ENCODE measurements at places on chromosomes 5 and 9. TPM values are rescaled to one million over a fixed set of nuclear protein-coding genes. Genes with fewer than 3 reads are reported as not detected.

DNA sequence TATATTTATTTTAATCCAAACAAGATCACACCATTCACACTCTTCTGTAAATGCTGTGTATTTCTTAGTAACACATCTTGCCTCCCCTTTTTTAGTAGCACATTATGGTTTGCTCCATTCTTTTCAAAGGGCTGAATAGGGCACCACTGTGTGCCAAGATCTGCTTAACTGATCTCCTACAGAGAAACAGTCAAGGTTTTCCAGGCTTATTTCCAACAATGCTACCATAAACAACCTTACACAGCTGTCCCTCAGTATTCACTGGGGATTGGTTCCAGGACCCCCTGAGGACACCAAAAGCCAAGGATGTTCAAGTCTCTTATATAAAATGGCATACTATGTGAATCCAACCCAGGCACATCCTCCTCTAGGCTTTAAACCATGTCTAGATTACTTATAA is 16.5 kb downstream of the GOLM1 start:
- peaks cover 2% of the 10 kb centered on the region for H3K36me3 ChIP-seq
- peaks cover 8% of the 10 kb centered on the region for H3K4me1 ChIP-seq
- H3K27ac ChIP-seq, result no peak overlapping the region
- no peak overlapping the region for H3K4me3 ChIP-seq
- no peaks in the 10 kb centered on the region for H3K27me3 ChIP-seq
- no peak for DNase-seq

- no peak overlapping the region for H3K27ac ChIP-seq
- no peaks in the 10 kb centered on the region for H3K36me3 ChIP-seq
- H3K4me1 ChIP-seq, result peaks cover 61% of the 10 kb centered on the region
- DNase-seq, result no peak
- H3K4me3 ChIP-seq, result no peak overlapping the region
These were observed 10.8 kb downstream of the FNIP1 start for GRCh38 chr5:131786036-131786435.

DNA sequence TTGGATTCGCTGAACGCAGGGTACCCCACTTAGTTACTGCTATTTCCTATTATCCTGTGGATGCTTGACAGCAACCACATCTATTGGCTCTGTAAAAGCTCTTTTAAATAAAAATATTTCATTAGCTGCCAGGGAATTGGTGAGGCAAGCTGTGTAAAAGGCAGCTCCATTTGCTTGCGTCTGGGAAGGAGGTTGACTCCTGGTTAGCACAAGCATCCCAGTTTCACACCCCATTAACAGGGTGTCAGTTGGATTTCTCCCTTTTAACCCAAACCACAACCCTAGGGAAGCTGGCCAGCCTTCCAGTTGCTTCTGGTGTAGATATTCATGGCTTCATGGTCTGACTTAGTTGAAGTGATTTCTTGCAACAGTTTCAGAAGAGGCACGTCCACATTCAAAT is 151.0 kb downstream of the GPBP1 start:
- H3K36me3 ChIP-seq, result no peaks in the 10 kb centered on the region
- H3K4me1 ChIP-seq, result peaks cover 6% of the 10 kb centered on the region
- DNase-seq, result no peak
- no peak overlapping the region for H3K4me3 ChIP-seq
- no peak overlapping the region for H3K27ac ChIP-seq

Gene SLC34A3
- not detected for polyA plus RNA-seq

GRCh38 chr9:96875461-96876142 is 21.3 kb upstream of the ZNF782 start:
- DNase-seq, result peak; percentile 94
- H3K4me3 ChIP-seq, result peak overlapping the region; percentile 55
- H3K27ac ChIP-seq, result peak overlapping the region; percentile 67

Gene DOLPP1
- 8.3 TPM for polyA plus RNA-seq

- no peak overlapping the region for H3K4me3 ChIP-seq
- H3K27me3 ChIP-seq, result no peaks in the 10 kb centered on the region
- no peak for DNase-seq
- no peak overlapping the region for H3K27ac ChIP-seq
These were observed 9.5 kb downstream of the HABP4 start for GRCh38 chr9:96459268-96460007.

DNA sequence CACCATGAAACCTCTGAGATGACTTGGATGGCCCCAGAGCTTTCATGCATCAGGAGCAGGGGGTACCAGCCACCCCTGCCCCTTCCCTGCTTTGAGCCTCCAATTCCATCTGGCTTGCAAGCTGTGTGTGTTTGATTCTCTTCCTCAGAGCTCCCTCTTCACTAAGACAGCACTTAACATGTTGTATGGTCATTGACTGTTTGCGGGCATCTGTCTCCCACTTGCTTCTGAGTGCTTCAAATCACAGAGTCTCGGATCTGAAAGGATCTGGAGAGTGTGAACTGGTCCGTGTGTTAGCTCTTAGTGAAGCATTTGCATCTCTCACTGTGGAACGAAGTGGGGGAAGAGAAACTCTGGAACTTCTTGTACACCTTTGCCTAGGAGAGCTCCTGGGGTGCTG is 7.1 kb upstream of the CPLX2 start:
- no peaks in the 10 kb centered on the region for H3K27me3 ChIP-seq
- H3K4me3 ChIP-seq, result no peak overlapping the region
- no peak overlapping the region for H3K27ac ChIP-seq
- H3K36me3 ChIP-seq, result no peaks in the 10 kb centered on the region
- no peak for DNase-seq

- no peaks in the 10 kb centered on the region for H3K4me1 ChIP-seq
These were observed 22.9 kb upstream of the ROPN1L start for GRCh38 chr5:10418654-10419345.

GRCh38 chr9:92635760-92636159 is 34.2 kb downstream of the IPPK start:
- H3K27me3 ChIP-seq, result no peaks in the 10 kb centered on the region
- no peak for DNase-seq
- peaks cover 95% of the 10 kb centered on the region for H3K36me3 ChIP-seq
- no peaks in the 10 kb centered on the region for H3K4me1 ChIP-seq

Gene CCDC180
- polyA plus RNA-seq, result 2.1 TPM

GRCh38 chr9:463455-464171 is 248.9 kb downstream of the DOCK8 start:
- H3K27me3 ChIP-seq, result no peaks in the 10 kb centered on the region
- H3K4me3 ChIP-seq, result no peak overlapping the region
- no peak for DNase-seq
- peaks cover 12% of the 10 kb centered on the region for H3K36me3 ChIP-seq

Gene SIGMAR1
- 46.8 TPM for polyA plus RNA-seq

Gene RFESD
- 3.2 TPM for polyA plus RNA-seq

- no peaks in the 10 kb centered on the region for H3K36me3 ChIP-seq
- no peak for DNase-seq
- peaks cover 20% of the 10 kb centered on the region for H3K4me1 ChIP-seq
- no peaks in the 10 kb centered on the region for H3K27me3 ChIP-seq
These were observed 32.6 kb upstream of the SPTLC1 start for GRCh38 chr9:92147852-92148180.

Gene MPDZ
- 6.4 TPM for polyA plus RNA-seq

DNA sequence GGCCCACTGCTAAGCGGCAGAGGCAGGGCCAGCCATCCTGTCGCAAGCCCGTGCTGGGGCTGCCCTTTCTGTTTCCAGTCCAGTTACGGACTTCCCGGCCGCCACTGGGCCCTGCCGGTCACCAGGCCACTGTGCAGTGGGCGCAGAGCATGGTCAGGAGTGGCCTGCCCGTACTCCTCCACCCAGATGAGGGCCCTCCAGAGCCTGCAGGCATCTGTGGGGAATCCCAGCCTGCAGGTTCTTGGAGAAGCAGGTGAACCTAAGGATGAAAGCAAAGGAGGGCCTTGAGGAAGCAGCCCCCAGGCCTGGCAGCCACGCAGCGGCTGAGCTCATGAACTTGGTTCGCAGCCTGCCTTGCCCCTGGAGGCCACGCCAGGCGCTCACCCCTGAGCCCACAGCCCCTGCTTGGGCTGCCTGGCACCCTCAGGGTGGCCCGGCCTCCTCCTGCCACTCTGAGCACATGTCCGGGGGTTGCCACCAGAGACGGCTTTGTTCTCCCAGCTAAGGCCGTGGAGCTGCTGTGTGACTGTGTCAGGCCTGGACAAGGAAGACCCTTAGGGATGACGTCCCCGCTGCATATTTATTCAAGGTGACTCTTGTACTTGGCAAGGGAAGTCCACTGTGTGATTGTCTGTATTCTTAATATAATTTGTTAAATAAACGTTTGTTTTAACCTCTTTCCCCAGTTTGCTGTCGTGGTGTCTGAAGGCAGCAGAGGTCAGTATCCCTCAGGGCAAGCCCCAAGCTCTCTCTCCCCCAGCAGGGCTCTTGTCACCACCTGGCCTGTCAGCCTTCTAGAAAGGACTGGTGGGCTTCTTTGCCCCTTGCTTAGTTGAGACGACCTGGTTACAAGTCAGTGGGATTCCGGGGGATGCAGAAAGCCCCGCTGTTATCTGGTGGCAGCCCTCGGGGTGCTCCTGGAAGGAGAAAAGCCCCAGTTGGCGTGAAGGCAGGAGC is 107.1 kb upstream of the LMX1B start:
- no peak overlapping the region for H3K27ac ChIP-seq
- H3K36me3 ChIP-seq, result peaks cover 36% of the 10 kb centered on the region
- DNase-seq, result no peak
- H3K4me3 ChIP-seq, result no peak overlapping the region

Gene PDE8B
- polyA plus RNA-seq, result 1.4 TPM

- H3K27me3 ChIP-seq, result peaks cover 3% of the 10 kb centered on the region
- H3K4me3 ChIP-seq, result no peak overlapping the region
- DNase-seq, result no peak
- no peak overlapping the region for H3K27ac ChIP-seq
- no peaks in the 10 kb centered on the region for H3K36me3 ChIP-seq
- H3K4me1 ChIP-seq, result peaks cover 16% of the 10 kb centered on the region
These were observed 29.5 kb downstream of the LAMC3 start for GRCh38 chr9:131038256-131039128.

GRCh38 chr9:112285056-112285455 is 48.4 kb downstream of the PTBP3 start:
- H3K27me3 ChIP-seq, result no peaks in the 10 kb centered on the region
- peaks cover 11% of the 10 kb centered on the region for H3K36me3 ChIP-seq
- H3K27ac ChIP-seq, result no peak overlapping the region
- peaks cover 10% of the 10 kb centered on the region for H3K4me1 ChIP-seq
- no peak overlapping the region for H3K4me3 ChIP-seq

Gene ZNF354B
- 2.7 TPM for polyA plus RNA-seq

- no peak overlapping the region for H3K4me3 ChIP-seq
- peaks cover 78% of the 10 kb centered on the region for H3K36me3 ChIP-seq
- H3K4me1 ChIP-seq, result peaks cover 17% of the 10 kb centered on the region
- H3K27ac ChIP-seq, result no peak overlapping the region
- no peaks in the 10 kb centered on the region for H3K27me3 ChIP-seq
These were observed 42.0 kb downstream of the CSF1R start for GRCh38 chr5:150044329-150044681.

- H3K27me3 ChIP-seq, result no peaks in the 10 kb centered on the region
- no peaks in the 10 kb centered on the region for H3K4me1 ChIP-seq
- H3K4me3 ChIP-seq, result no peak overlapping the region
- no peak overlapping the region for H3K27ac ChIP-seq
- H3K36me3 ChIP-seq, result no peaks in the 10 kb centered on the region
These were observed 27.7 kb upstream of the QSOX2 start for GRCh38 chr9:136273244-136273865.

DNA sequence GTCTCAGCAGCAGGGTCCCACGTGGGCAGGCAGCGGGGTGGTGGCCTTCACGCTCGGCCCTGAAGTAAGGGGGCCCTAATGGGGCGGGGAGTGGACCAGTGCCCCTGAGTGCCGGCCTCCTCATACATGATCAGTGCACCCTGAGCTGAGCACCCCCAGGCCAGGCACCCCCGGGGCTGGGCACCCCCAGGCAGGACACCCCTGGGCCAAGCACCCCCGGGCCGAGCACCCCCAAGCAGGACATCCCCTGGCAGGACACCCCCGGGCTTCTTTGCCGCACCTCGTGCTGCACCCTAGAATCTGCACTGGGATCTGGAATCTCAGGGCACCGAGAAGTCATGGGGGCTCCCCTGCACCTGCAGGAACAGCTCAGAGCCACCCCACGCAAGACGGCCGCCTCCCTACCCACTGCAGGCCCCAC is 51.4 kb downstream of the EXD3 start:
- H3K4me1 ChIP-seq, result peaks cover 9% of the 10 kb centered on the region
- H3K36me3 ChIP-seq, result peaks cover 34% of the 10 kb centered on the region
- no peaks in the 10 kb centered on the region for H3K27me3 ChIP-seq
- no peak overlapping the region for H3K4me3 ChIP-seq
- DNase-seq, result no peak

Gene LCP2
- polyA plus RNA-seq, result 15.4 TPM

DNA sequence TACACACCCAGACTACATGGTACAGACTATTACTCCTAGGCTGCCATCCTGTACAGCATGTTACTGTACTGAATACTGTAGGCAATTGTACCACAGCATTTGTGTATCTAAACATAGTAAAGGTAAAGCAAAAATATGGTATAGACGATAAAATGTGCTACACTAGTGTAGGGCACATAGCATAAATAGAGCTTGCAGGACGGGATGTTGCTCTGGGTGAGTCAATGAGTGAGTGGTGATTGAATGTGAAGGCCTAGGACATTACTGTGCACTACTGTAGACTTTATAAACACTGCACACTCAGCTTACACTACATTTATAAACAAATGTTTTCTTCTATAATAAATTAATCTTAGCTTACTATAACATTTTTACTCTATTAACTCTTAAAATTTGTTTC is 25.6 kb downstream of the ANKRD55 start:
- no peaks in the 10 kb centered on the region for H3K36me3 ChIP-seq
- peaks cover 6% of the 10 kb centered on the region for H3K4me1 ChIP-seq
- no peak overlapping the region for H3K27ac ChIP-seq
- no peak for DNase-seq

GRCh38 chr9:134236001-134236421 is 71.6 kb upstream of the RNU6ATAC start:
- peaks cover 6% of the 10 kb centered on the region for H3K27me3 ChIP-seq
- H3K36me3 ChIP-seq, result no peaks in the 10 kb centered on the region
- peaks cover 19% of the 10 kb centered on the region for H3K4me1 ChIP-seq
- peak; percentile 53 for DNase-seq
- no peak overlapping the region for H3K4me3 ChIP-seq

DNA sequence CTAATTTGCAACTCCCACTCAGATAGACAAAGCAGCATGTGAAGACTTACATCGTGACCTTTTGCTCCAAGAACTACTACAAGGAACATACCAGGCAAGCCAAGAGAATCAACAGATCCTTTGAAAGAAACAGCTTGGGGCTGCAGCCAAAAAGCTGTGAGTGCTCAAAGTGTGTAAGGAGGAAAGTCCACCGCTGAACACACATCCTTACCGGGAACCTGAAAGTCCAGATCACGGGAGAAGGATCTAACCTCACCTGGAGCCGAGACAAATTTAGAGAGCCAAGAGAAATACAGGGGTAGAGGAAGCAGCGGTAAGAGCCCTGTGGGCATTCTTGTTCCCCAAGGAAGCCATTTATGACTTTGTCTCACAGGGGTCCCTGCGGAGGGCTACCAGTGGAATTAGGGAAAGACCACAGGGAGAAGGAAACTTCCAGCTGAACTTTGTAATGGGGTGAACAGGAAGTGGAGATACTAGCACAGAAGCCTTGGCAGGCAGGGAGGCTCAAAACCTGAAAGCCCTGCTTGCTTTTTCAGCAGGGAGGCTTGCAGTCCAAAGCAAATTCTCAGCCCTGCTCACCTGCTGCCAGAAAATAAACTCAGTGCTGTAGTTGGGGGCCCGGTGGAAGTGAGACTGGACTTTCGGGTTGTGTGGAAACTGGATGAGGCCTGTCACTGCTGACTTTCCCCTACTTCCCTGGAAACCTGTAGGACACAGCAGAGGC is 350.2 kb downstream of the DTWD2 start:
- peak; percentile 83 for DNase-seq
- H3K27me3 ChIP-seq, result no peaks in the 10 kb centered on the region
- peak overlapping the region; percentile 80 for H3K27ac ChIP-seq

- no peak overlapping the region for H3K27ac ChIP-seq
- H3K36me3 ChIP-seq, result no peaks in the 10 kb centered on the region
- no peaks in the 10 kb centered on the region for H3K27me3 ChIP-seq
- H3K4me3 ChIP-seq, result no peak overlapping the region
These were observed 638.0 kb downstream of the IRX1 start for GRCh38 chr5:4233671-4234070.

All from stomach (tissue), 19 donors.